AG04449 (cell line): ENCODE measurements at places on chromosomes 13 and 19.

GRCh38 chr13:103184413-103184812 lies 118.2 kb upstream of the SLC10A2 start:
- no peak for DNase-seq

GRCh38 chr19:56314018-56314380 lies 640 bp downstream of the ZSCAN5A start:
- no peak for DNase-seq

DNA sequence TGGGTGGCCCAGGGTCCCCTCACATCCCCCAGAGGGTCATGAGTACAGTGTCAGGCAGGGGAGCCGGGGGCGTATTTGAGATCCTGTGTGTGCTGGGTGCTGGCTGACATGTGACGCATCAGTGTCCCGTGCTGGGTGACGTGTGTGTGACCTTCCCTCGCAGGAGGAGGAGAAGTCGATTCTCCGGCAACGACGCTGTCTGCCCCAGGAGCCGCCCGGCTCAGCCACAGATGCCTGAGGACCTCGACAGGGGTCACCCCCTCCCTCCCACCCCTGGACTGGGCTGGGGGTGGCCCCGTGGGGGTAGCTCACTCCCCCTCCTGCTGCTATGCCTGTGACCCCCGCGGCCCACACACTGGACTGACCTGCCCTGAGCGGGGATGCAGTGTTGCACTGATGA lies 25.8 kb downstream of the PNPLA6 start:
- no peak for DNase-seq

DNA sequence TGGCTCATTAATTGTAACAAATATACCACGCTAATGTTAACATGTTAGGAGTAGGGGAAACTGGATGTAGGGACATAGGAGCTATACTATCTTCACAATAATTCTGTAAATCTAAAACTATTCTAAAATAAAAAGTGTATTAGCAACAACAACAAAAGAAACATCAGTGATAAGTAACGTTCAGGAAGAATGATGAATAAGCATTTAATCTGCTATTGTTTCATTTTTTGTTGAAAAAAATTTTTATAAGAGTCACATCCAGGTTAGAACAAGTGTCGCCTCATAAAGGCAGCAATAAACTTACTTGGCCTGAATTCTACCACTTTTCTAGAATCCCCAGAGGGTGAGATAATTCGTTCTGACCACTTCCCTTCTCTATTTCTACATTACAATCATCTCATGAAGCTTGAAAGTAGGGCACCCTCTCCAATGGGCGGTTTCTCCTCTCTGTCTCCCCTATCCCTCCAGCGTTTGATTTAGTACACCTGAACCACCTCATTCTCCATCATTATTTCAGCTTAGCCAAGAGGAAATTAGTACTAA lies 253.1 kb upstream of the IPO5 start:
- no peak for DNase-seq

DNA sequence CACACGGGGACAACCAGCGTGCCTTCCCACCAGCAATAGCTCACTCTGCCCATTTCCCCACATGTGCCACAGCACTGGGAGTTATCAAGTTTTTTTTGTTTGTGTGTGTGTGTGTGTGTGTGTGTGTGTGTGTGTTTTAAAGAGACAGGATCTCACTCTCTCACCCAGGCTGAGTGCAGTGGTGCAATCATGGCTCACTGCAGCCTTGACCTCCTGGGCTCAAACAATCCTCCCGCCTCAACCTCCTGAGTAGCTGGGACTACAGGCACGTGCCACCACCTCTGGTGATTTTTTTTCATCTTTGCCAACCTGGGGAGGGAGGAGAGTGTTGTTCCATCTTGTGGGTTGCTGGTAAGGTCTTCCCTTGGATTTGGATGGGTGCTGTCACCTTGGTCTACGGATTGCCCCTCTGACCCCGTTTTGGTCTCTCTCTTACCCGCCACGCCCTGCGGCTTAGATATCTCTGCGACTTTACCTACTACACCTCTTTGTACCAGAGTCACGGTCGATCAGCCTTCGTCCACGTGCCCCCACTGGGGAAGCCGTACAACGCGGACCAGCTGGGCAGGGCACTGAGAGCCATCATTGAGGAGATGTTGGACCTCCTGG lies 22.6 kb downstream of the PGPEP1 start:
- no peak for DNase-seq

DNA sequence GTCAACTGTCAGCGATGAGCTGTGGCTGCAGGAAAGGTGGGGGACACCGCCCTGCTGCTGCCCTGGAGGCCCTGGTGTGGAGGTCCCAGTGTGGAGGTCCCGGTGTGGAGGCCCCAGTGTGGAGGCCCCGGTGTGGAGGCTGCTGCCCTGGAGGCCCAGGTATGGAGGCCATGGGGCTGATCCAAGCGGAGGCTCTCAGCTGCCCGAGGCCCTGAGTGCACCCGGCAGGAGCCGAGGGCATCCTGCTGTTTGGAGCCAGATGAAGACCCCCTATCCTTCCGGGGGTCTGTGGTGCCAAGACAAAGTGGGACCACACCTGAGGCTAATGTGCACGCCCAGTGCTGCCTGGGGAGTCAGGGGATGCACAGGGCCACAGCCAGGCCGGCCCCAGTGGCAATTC lies 210.4 kb upstream of the SOX1 start:
- no peak for DNase-seq

DNA sequence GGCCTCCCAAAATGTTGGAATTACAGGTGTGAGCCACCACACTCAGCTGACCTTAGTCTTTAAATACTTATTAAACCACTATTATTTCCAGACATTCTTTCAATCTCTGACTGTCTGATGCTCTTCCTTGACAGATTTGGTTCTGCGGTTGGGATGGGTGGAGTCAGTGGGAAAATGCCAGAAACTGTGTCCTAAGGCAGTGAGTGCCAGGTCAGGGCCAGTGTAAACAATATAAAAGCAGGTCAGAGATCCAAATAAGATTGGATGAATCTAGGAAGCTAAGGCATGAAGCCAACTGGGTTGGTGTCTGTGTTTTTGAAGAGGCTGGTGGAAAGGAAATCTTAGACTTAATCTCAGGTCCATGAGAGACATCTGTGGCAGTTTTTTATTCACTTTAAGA lies 74.7 kb downstream of the KLF5 start:
- DNase-seq: no peak

DNA sequence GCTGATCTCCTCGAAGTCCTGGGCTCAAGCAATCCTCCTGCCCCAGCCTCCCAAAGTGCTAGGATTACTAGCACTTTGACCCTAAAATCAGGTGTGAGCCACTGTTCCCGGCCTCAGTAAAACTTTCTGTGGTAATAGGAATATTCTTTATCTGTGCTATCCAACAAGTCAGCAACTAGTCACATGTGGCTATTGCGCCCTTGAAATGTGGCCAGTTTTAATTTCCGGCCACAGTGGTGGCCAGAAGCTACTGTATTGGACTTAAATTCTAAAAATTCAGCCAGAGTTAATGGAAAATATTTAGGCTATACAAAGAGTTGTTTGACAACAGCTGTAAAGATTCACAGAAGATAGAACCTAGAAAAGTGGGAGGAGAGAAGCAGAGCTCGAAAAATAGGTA lies 30.0 kb downstream of the KEAP1 start:
- no peak for DNase-seq

DNA sequence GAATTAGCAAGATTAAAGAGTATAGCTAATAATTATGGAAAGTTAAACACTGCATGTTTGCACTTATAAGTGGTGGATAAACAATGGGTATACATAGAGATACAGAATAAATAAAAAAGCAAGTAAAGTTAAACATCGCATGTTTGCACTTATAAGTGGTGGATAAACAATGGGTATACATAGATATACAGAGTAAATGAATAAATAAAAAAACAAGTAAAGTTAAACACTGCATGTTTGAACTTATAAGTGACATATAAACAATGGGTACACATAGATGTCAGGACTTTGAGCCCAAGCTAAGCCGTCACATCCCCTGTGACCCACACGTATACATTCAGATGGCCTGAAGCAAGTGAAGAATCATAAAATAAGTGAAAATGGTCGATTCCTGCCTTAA lies 1533.3 kb upstream of the SPRY2 start:
- no peak for DNase-seq

GRCh38 chr13:40101708-40102359 lies 446.4 kb downstream of the COG6 start:
- no peak for DNase-seq

- no peak for DNase-seq
Observed at GRCh38 chr13:98201984-98202383, 24.9 kb upstream of the RNF113B start.

- no peak for DNase-seq
Observed at GRCh38 chr13:61113140-61113658, 302.4 kb downstream of the PCDH20 start.

DNA sequence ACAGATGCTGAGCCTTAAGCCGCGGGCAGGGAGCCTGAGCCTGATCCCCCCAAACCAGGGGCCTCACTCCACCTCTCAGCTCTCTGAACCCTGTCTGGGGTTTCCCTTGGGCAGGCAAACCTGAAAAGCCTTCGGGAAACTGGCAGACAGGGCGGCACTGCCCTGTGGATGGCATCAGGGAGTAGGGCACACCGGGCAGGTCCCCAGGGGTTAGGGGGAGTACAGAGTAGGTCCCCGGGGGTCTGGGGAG lies 9.7 kb downstream of the MKNK2 start:
- no peak for DNase-seq
